ENCODE measurements at places on chromosomes 16 and 17.

- DNase-seq = no peak
These were observed 6.4 kb upstream of the CRK start for GRCh38 chr17:1462164-1463112.

- DNase-seq = no peak
These were observed 115.2 kb downstream of the LITAF start for GRCh38 chr16:11471548-11471947.

DNA sequence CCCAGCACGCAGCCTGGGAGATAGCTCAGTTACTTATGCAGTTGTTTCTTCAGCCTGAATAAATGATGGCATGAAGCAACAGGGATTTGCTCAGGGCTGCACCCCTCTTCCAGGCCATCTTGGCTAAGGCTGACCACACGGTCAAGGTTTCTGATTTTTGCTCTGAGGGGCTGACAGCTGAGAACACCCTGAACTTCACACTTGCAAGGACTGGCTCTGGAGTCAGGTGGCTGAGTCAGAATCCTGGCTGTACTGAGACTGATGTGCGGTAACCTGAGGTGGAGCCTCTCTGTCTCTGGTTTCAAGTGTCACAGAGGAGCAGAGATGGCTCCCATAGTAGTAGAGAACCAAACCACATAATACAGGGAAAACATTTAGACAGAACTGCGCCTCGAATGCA, 4.8 kb downstream of the MTHFSD start:
- no peak for DNase-seq

GRCh38 chr17:39573447-39574298, 34.0 kb downstream of the NEUROD2 start:
- peak; percentile 20 for DNase-seq

DNA sequence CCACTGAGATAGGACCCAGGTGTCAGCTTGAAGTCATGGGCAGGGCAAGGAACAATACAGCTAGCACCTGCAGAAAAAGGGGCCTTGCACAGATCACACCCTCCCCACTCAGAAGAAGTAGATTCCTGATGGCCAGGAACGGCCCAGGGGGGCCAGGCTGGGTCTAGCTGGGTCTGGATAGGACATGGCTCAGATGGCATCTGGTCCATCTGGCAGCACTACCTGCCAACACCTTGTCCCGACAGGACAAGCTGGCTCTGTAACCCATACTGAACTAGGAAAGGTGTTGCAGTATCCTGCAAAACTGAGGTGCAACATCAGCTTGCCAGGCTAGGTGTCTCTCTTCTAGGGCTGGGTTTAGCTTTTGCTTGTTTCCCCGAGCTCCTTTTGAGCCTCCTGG, 38.9 kb upstream of the GFOD2 start:
- DNase-seq = no peak

DNA sequence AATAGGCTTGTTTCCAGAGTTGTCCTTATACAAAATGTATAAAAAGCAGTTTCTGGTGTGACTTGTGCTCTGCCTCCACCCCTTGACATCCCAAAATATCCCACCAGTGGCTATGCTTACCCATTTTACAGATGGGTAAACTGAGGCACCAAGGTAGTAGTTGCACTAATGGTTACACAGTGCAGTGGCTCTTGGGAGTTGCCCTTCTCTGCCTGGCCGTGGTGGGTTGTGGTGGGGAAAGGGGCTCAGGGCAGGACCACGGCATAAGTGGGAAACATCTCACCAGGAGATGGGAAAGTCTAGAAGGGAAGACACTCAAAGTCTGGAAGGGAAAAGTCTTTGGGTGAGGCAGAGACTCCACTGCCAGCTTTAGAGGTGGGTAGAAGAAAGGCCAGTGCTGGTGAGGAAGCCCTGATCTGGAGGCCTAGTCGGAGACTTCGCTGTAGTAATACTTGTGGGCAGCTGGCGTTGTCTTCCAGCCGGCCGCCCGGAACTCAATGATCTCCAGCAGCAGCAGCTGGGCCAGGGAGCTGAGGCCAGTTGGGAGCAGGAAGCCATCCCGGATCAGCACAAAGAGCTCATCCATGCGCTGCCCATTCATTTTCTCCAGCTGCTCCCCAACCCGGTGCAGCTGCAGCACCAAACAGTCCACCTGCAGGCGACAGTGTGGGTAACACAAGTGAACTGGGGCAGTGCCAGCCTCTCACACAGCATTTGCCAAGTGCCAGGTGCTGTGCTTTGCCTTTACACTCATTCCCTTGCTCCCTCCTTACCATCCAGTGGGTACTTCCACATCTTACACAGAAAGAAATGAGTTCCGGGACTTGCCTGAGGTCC, 4.5 kb downstream of the MIF4GD start:
- DNase-seq = no peak

DNA sequence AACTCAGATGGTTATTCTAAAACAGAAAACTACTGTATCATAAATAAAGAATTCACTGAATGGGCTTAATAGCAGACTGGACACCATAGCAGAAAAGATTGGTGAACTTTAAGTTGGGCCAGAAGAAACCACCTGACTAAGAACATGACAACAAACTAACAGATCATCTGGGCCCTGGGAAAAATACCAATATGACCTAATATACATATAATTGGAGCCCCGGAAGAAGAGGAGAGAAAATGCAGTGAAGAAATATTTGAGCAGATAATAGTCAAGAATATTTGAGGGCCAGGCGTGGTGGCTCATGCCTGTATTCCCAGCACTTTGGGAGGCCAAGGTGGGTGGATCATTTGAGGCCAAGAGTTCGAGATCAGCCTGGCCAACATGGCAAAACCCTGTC, 25.5 kb upstream of the SDK2 start:
- DNase-seq = no peak

- no peak for DNase-seq
These were observed 14.6 kb downstream of the KCNJ16 start for GRCh38 chr17:70089513-70090148.

DNA sequence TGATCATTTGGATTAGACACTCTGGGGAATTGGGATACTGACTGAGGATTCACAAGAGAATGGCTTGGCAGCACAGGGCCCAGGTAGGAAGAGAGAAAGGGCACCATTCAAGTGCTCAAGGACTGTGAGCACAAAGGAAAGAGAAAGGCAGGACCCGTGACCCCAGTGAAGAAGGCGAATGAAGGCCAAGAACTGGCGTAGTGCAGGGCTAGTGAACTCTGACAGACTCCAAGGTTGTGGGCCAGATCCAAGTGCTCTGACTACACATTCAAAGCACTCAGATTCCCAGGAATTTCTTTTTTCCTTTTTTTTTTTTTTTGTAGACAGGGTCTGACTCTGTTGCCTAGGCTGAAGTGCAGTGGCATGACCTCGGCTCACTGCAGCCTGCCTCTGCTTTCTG, 5.0 kb downstream of the GTF3C1 start:
- no peak for DNase-seq

DNA sequence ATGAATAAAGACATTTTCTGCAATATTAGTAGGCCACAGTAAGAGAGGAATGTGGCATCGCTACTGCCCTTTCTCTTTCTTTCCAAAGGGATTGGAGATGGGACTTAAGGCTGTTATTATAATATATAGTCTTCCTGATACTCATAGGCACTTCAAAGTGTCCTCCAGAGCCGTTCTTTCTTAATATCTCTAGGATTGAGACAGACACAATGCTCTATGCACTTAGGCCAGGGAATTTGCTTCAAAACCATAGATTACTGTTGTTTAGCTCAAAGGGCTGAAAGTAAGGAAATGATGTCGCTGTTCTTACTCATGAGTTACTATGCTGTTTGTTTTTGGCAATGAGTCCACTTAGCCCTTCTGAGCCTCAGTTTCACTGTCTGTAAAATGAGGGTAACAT, 590.5 kb downstream of the CDH11 start:
- DNase-seq = no peak

DNA sequence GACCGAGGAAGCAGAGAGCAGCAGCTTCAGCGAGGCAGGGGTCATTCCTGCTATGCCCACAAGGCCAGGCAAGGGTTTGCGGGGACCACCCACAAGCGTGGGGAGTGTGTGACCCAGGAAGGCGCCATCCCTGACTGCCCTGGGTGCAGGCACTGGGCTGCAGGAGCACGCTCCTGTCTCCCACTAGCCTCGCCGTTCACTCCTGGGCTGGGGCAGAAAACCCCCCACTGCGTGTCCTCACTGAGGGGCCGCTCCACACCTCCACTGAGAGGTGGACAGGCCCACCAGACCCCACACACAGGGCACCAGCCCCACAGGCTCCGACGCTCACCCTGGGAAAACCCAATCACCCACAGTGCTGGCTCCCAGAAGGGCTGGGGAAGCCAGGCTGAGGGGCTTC, 56.1 kb downstream of the KLHDC4 start:
- no peak for DNase-seq

DNA sequence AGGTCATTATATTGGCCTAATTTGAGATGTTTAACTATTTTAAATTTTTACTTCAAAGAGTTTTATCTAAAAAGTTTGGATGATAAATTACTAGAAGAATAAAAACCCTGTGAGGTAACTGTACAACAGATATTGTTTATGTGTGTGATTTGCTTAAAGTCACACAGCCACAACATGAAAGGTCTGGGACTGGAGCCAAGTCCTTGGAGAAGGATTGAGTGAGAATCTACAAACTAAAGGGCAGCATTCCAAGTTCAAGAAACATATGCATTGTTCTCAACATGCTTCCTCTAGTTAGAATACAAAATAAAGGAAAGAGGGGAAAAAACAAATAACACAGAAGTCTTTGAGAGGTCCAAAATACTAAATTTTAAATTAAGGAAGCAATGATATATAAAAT, 131.5 kb upstream of the MON1B start:
- DNase-seq = no peak

- peak; percentile 54 for DNase-seq
These were observed 677 bp downstream of the CBX1 start for GRCh38 chr17:48100591-48101011.

All from HepG2 (cell line).